KG1 (cell line): ENCODE measurements at places on chromosomes 5 and 9.

DNA sequence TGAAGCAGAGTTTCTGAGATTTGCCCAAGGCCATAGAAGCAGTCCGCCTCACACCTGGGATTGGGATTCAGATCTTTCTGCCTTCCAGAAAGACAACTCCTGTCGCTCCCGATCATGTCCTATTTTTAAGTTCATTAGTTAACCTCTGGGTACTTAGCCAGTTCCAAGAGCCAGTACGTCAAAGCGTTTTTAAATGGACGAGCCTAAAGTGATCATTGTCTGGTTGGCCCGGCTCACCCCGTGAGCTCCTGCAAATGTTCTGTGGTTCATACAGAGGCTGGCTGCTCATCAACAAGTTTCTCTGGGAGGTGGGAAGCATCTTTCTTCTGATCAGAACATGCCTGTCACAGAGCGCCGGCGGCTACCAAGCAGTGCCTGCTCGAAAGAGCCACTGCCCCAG lies 554.5 kb upstream of the WWC1 start:
- no peak for DNase-seq

GRCh38 chr9:104118916-104119315 lies 24.8 kb downstream of the SMC2 start:
- DNase-seq, result no peak

GRCh38 chr9:129145841-129146292 lies 32.2 kb downstream of the IER5L start:
- DNase-seq, result no peak

DNA sequence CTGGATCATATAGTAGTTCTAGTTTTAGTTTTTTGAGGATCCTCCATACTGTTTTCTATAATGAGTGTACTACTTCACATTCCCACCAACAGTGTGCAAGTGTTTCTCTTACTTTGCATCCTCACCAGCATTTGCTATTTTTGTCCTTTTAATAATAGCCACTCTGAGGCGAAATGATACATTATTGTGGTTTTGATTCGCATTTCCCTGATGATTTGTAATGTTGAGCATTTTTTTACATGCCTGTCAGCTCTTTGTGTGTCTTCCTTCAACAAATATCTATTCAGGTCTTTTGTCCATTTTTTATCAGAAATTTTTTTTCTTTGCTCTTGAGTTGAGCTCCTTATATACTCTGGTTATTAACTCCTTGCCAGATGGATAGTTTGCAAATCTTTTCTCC lies 114.0 kb downstream of the ADAMTSL1 start:
- DNase-seq, result no peak

DNA sequence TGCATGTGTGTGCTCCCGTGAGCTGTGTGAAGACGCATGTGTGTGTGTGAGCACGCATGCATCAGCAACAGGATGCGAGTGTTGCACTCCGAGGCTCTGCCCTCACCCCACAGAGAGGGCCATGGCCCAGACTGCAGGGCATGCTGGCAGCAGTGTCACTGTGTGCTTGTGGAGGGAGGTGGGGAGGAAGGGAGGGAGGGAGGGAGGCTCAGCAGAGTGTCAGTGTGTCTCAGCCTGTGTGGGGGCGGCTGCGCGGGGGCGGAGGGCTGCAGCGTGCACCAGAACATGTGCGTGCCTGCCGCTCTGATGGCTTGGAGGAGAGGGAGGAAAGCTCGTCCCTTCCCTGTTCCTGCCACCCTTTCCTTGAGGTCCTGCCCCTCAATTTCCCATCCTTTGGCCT lies 5.3 kb downstream of the CAMK2A start:
- no peak for DNase-seq

DNA sequence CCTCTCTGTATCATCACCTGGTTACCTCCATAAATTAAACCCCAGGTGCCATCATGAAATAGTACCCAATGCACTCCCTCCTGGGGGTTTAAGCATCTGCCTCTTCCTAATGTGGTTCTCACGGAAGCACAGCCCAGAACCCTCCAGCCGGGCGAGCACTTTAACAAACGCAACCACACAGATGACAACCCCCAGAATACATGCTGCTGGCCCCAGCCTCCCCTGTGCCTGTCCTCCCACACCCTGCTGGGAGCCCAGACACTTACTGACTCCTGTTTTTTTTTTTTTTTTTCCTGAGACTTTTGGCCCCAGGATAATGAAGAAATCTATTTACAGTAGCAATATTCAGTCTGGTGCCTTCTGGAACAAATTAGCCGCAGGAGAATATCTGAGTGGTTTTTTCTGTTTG lies 50.0 kb upstream of the COL5A1 start:
- DNase-seq, result no peak

DNA sequence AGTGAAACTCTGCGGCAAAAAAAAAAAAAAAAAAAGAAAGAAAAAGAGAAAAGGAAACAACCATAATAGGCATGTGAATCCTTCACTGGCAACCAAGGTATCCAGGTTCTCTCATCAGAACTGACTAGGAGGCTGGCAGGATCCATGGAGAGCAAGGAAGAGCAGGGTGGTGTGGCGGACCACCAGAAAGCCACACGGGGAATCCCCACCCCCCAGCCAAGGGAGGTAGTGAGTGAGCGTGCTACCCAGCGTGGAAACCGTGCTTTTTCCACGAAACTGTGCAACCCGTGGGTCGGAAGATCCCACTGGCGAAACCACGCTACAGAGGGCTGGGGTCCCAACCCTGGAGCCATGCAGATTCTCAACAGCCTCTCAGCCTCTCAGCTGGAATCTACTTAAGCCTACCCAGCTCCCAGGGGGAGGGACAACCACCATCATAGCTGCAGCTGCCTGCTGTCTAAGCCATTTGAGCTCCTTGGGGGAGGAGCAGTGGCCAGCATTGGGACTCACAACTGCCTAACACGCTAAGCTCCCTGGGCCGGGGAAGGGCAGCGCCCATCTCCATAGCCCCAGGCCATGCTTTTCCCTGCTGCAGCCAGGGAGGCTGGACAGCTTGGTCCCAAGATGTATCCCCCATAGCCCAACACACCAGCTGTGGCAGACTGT lies 91.6 kb downstream of the PRELID2 start:
- DNase-seq, result no peak

DNA sequence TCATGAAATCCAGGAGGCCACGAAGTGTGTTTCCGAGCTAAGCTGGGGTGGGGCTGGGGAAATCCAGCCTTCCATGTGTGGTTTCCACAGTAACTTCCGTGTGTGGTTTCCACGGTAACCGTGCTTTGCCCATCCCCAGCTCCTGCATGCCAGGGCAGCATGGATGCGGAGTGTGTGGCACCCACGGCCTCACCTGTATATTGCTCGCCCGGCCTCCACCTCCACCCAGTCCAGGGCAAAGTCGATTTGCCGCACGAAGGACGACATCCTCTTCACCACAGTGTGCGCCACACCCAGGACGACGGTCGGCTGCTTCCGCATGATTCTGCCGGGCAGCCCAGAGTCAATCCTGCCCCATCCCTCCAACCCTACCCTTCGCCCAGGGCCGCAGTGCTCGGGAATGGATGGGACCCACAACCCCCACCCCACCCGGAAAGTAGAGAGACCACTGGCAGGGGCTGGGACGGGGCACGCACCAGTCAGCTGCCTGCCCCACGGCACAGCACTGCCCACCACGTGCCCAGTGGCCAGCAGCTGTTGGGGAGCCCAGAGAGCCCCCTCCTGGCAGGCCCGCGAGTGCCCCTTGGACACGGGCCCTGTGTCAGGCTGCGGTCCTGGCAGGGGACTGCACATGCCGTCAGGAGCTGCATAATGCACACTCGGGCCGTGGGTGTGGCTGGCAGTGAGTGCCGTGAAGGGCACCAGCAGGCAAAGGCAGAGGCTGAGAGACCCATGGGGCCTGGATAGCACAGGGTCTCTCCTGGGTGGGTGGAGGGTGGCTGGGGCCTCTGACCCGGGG lies 39.0 kb upstream of the NSMF start:
- no peak for DNase-seq

GRCh38 chr9:76717613-76718012 lies 46.6 kb upstream of the PCA3 start:
- no peak for DNase-seq

DNA sequence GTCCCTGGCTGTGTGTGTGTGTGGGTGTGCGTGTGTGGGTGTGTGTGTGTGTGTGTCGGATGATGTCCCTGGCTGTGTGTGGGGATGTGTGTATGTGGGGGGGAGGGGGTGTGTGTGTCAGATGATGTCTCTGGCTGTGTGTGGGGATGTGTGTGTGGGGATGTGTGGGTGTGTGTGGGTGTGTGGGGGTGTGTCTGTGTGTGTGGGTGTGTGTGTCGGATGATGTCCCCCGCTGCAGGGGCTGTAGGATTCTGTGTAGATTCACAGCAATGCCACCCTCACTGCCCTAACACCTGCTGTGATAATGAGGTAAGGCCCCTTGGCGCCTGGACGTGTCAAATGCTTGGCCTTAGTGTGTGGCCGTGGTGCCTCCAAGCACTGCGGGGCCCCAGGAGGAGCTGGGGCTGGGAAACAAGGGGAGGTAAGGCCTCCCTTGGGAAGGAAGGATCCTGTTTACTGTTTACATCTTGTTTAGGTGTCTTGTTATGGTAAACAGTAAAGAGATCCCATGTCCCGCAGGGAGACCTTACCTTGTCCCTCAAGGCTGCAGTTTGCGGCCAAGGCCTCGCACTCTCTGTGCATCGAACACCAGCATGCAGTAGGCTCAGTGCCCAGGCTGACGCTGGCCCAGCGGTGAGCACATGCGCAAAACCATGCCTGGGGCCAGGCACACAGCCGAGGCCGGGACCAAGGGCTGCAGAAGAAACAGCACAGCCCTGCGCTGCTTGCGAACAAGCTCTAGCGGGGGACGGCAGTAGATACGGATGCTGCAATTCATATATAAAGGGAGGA lies 24.1 kb downstream of the AHRR start:
- no peak for DNase-seq

GRCh38 chr9:30774326-30774725 lies 1610.1 kb upstream of the ACO1 start:
- DNase-seq, result no peak

DNA sequence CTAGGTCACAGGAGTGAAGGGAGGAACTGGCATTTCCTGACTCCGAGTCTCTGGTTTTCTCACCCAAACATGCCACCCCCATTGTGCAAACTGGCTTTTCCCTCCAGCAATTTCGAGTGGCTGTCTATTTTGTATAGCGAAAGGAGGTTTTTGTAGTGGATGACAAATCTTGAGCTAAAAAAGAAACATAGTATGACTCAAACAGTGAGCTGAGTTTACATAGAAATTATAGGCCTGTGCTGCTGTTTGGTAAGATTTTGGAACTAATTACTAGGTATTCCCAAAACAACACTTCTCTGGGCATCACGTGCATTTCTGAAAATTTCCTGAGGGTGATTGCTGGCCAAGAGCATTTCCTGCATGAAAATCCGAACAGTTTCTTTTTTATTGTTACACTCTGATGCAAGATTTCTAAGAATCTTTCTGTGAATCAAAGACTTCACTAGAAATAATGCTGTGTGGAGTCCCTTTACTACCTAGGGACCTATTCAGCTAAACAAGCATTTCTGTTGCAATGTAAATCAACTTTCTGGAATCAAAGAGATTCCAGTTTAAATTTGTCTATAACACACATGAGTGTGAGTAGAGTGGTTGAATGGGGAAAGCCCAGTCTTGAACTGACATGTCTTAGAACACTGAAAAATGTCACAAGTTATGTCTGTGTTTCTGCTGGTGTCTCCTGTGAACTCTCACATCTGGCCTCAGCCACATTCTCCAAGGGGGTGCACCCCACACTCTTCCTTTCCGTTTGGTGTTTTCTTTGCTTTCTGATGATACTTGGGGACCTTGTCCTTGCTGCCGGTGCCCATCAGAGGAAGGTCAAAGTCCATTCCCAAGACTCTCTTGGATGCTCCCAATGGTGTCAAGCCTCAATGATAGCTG lies 33.3 kb upstream of the DAPK1 start:
- no peak for DNase-seq

GRCh38 chr5:10351199-10351905 lies 2.1 kb upstream of the MARCHF6 start:
- no peak for DNase-seq

DNA sequence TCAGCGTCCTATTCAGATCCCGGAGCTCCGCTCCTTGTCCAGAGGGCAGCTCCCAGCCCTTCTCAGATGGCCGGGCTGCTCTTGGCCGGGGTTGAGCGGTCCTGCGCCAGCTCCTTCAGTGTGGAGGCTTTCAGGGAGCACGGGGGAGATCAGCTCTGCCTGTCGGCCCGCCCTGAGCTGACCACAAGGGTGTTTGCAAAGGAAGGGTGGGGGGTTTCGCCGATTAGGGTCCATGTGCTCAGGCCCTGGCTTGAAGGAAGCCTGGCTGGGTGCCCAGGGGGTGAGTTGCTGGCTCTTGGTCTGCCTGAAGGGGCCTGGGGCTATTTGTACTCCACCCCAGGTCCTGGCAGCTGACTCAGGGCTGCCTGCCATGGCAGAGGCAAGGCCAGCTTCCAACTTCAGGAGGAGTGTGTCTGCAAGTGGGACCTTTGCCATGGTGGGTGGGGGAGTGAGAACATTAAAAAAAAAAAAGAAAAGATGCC lies 250.1 kb upstream of the KLF4 start:
- DNase-seq, result no peak

DNA sequence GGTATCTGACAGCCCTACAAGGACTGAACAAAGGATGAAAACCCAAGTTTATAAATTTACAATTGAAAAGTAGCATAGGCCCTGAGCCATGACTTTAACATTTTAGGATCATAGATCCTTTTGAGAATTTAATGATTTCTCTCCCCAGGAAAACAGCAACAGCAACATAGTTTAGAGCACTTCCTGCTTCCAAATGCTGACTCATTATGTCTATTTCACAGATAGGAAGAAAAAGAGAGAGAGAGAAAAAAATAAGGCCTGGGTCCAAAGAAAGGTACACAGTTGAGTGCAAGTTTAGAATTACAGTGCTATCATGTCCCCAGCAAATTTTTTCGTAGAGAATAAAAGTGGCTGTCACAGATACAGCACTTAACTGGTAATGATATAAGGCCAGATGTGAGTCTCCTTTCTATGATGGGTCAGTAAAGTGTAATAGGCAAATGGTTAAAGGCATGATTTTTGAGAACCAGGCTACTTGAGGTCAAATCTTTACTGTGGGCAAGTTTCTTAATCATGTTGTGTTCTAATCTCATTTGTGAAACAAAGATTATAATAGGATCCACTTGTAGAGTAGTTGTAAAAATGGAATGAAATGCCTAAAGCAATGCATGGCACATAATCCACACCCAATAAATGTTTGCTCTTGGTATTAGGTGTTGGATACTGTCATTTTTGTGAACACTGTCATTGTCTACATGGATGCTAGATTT lies 12.3 kb upstream of the PPP2R2B start:
- DNase-seq, result no peak

GRCh38 chr5:142098275-142098674 lies 10.3 kb upstream of the NDFIP1 start:
- no peak for DNase-seq

GRCh38 chr9:37706290-37706689 lies 47.3 kb upstream of the TRMT10B start:
- no peak for DNase-seq

- no peak for DNase-seq
These were observed 2.9 kb downstream of the NTNG2 start for GRCh38 chr9:132164604-132165362.

- no peak for DNase-seq
These were observed 80.5 kb upstream of the LMX1B start for GRCh38 chr9:126532951-126533925.

- DNase-seq, result no peak
These were observed 61.4 kb downstream of the UGCG start for GRCh38 chr9:111957856-111958631.
